Activated CD4-positive, alpha-beta T cell treated with anti-CD3 and anti-CD28 coated beads, Interleukin-2, amount 50 U/mL, for 1 hour (primary cell): ENCODE measurements at places on chromosomes 11 and 22.

GRCh38 chr22:49100316-49100715 lies 727.4 kb downstream of the BRD1 start:
- DNase-seq: no peak

GRCh38 chr11:122861631-122862030 lies 20.9 kb upstream of the JHY start:
- no peak for DNase-seq

- DNase-seq: no peak
Measured at GRCh38 chr11:75840522-75840921, 25.5 kb downstream of the UVRAG start.

DNA sequence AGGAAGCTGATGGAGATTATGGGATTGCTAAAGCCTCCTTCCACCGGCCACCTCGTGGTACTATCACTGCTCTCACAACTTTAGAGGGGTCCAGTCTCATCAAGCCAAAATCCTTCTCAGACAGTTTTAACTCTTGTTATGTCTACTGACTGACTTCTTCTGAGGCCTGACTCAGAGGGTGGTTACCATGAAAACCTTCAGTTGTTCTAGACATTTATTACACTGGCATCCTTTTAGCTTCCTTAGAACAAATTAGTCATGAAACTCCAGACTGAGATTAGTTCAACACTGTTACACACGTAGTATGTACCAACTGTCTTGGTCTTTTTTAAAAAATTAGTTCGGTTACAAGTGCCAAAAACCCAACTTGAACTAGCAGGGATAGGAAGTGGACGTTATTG lies 7.5 kb downstream of the DIXDC1 start:
- no peak for DNase-seq

DNA sequence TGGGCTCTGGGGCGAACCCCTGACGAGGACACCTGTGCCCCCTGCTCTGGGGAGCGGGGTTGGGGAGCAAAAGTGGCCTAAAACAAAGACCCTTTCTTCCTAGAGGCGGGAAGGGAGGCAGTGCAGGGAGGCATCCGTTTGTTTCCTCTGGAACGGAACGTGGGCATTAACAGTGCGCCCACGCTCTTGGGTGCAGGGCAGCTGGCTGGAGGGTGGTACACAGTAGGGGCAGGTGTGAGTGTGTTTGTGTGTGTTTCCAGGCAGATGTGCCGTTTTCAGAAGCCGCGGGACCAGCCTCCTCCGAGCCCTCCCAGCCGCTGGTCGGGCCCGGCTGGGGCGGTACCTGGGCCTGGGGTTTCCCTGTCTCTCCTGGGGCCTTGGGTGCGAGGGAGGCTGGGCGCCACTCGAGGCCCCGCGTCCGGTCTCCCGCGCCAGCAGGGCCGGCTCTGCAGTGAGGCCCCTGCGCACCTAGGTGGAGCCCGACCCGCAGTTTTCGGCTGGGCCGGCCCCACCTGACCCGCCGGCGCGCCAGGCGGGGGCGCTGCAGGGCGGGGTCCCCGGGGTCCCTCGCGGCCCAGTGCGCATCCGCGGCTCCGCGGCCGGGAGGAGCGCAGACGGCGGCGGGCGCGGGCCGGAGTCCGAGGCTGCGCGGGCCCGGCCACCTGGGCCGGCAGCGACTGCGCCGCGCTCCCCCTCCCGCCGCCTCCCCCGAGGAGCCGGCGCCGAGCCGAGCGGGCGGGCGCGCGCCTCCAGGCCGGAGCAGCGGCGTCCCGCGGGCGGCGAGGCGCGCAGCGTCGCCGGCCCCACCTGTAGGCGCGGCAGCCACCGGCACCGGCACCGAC lies 1252.7 kb downstream of the BRD1 start:
- no peak for DNase-seq

DNA sequence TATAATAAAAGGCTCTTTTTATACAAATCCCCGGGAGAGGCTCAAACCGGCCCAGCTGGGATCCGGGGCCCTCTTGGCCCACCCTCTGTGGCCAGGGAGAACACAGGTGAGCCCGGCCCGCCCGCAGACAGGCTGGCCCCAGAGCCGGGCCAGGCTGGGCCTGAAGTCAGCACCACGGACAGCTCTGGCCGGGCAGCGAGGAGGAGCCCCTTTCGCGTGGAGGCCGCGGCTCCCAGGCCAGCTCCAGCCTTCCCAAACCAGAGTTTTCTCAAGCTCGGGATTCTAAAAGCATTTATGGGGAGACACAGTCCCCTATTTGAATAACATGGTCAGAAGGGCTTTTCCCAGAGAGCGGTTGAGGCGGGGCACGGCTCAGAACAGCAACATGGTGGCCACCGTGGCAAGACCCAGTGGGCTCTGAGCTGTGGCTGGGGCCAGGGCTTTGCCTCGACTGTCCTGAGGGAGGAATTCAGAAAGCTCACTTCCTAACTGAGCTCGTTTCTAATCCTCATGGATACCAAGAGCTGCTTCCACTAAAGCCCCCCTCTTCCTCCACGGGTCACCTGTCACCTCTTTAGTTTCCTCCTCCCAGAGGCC lies 115.4 kb downstream of the BRD1 start:
- no peak for DNase-seq

- no peak for DNase-seq
Measured at GRCh38 chr11:32852207-32852606, 22.5 kb downstream of the PRRG4 start.

- DNase-seq: no peak
Measured at GRCh38 chr11:7955191-7955590, 10.1 kb downstream of the NLRP10 start.

DNA sequence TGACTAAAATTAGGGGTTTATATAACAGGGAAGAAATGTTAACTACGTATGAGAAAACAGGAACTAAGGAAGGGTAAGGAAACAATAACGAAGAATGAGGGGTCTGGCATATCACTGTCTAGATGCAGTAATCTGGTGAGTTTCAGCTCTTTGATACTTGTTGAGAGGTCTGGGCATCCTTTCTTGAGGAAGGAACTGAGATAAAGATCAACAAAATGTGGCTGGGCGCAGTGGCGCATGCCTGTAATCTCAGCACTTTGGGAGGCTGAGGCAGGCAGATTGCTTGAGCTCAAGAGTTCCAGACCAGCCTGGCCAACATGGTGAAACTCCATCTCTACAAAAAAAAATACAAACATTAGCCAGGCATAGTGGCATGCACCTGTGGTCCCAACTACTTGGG lies 2.7 kb downstream of the DCDC1 start:
- peak; percentile 4 for DNase-seq

DNA sequence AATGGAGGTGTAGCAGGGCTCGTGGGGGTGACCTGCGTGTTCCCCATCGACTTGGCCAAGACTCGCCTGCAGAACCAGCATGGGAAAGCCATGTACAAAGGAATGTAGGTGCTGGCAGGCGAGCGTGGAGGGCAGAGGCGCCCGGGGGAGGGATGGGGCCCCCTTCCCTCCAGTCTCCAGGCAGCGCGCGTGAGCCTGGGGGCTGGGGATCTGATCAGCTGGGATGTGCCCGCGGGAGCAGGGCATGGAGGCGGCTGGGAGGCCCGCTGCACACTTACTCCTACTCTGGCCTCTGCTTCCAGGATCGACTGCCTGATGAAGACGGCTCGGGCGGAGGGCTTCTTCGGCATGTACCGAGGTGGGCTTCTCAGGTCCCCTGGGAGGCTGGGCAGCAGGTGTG lies 17.8 kb downstream of the SLC25A18 start:
- no peak for DNase-seq

DNA sequence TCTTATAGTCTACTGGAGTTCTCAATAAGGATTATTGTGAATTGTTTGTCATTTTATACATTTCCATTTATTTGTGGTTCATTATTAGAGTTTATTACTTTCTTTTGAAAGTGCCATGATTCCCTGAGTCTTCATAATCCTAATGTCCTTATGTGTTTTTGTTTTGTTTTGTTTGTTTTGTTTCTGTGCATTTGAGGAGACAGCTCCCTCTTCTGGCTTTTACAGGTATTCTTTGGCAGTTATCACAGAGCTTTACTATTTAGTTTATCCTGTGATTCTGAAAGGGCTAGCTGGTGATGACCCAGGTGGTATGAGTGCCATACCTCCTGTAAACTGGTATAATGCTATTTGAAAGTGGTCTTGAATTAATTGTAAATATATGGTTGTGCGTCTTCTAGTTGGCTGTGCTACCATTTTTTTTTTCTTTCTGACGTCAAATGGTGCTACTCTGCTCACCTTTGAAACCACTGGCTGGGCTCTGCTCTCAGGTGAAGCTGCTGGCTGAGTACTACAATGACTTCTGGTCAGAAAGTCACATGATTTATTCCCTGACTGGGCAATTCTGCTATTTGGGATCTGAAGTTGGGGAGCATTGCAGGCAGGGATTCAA lies 751.2 kb downstream of the JRKL start:
- no peak for DNase-seq

DNA sequence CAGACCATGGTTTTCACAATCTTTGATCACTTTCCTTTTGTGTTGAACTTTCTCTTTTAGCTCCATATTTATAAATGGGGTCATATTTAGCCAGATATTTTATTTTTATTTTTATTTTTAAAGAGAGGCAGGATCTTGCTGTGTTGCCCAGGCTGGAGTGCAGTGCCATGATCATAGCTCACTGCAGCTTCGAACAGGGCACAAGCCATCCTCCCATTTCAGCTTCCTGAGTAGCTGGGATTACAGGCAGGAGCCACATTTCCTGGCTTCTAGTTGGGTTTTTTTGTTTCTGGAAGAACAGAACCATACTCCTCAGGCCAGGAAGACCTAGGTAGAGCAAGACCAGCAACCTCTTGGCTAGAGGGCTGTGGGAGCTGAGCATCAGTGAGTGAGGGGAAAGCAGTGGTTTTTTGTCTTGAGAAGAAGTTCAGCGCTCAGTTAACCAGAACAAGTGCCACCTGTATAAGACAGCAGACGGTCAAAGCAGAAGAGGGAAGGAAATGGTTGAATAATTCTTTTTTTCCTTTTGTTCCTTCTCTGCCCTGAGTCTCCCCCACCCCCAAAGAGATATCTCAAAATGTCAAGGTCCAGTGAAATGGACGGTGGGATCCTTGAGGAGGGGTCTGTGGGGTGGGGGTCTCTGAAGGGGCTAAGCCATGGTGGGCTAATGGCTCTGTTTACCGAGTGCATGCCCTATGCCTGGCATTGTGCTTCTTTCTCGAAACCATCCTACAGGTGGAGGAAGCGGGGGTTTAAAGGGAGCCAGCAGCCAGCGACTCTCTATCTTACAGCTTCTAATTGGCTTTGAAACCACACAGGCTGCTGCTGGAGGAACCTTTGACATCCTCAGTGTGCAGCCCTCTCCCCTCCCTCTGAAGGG lies 63.0 kb downstream of the PTPRJ start:
- no peak for DNase-seq

- DNase-seq: no peak
Measured at GRCh38 chr11:100925935-100926334, 203.7 kb downstream of the PGR start.

DNA sequence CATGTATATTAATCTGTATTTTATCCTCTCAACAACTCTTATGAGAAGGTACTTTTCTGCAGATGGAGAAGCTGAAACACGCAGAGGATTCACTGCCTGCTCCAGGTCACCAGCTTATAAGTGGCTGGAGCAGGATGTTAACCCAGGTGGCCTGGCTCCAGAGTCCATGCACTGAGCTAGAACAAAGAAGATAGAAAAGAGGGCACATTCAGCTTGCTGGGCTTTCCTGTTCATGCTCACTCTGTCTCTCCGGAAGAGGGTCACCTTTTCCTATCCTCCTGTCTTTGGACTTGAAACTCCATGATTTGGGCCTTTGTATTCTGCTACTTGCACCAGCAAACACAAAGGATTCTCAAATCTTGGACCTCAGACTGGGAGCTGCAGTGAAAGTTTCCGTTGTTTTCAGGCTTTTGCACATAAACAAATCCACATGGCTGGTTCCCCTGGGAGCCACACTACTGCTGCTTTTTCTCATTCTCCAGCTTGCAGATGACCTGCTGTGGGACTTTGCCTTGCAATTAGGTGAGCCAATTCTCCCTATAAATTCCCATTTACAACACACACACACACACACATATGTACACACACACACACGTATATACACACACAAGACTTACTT lies 117.3 kb upstream of the GRK3 start:
- DNase-seq: no peak

DNA sequence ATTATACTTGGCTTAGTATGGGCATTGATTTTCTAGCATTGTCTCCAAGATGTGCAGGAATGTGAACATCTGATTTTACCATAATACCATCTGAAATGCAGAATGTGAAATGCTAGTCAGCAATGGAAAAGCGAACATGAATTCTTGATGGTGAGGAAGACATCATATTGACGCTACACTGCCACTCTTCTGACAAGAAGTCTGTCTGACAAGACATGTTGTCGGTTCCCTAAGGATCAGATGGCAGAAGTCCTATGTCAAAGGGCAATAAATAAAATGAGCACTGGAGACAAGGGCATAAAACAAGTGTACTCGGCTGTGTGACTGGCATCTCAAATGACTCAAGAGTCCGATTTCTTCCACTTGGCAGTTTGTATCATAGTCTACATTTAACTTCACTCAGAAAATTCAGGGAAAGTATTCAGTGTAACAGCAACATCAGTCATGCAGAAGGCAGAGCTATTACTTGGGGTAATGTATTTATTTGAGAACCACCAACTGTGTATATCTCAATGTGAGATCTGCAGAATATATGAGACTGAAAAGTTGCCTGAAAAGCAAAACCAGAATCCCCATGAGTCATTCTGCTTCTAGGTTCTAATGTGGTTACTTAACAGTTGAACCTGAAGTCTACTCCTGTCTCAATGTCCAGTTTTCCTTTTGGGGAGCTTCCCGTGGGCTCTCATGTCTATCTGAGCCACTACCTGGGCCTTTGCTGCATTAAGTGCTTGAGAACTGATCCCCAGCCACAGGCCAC lies 51.5 kb downstream of the SLC17A6 start:
- DNase-seq: no peak

DNA sequence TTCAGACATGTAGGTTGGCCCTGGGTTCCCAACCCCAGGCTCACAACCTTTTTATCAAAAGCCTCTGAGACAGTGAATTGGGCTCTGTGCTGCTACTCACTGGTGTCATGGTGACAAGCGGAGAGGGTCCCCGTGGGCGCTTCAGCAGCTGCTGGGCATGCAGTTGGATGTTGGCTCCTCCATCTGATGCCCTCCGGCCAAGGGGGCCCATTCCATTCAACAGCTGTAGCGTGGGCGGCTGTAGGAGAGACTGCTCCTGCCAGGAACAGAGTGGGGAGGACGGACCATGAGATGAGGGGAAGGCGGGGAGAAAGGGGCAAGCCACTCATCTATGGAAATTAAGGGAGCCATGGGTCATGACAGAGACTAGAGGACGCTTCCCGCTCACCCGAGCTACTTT lies 36.0 kb upstream of the APOA1 start:
- DNase-seq: no peak
